GM12865 (cell line): ENCODE measurements at places on chromosomes 1 and 21.

- DNase-seq: no peak
These were observed 165.8 kb upstream of the C1orf105 start for GRCh38 chr1:172254521-172255222.

GRCh38 chr1:154818911-154819310 lies 51.2 kb downstream of the KCNN3 start:
- no peak for DNase-seq

DNA sequence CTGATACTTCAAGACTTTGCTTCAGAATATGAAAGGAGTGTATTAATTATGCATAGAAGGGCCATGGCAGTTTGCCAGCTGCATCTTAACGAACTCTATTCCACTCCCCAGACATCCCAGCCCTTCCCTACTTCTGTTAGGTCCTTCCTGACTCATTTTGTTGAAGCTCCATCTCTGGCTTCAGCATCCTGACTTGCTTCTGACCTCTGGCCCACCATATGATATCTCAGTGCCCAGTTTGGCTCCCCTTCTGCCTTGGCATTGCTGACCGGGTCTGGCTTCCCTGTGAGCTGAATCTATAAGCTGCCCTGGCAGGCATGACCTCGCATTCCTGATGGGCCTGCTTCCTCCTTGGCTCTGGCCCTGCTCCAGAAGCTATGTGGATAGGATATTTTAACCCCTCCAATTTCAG lies 27.6 kb upstream of the ARHGAP29 start:
- DNase-seq: no peak

GRCh38 chr1:224123136-224123535 lies 9.2 kb downstream of the FBXO28 start:
- no peak for DNase-seq

- DNase-seq: peak; percentile 85
These were observed 16.6 kb upstream of the ZSCAN20 start for GRCh38 chr1:33455539-33456501.

DNA sequence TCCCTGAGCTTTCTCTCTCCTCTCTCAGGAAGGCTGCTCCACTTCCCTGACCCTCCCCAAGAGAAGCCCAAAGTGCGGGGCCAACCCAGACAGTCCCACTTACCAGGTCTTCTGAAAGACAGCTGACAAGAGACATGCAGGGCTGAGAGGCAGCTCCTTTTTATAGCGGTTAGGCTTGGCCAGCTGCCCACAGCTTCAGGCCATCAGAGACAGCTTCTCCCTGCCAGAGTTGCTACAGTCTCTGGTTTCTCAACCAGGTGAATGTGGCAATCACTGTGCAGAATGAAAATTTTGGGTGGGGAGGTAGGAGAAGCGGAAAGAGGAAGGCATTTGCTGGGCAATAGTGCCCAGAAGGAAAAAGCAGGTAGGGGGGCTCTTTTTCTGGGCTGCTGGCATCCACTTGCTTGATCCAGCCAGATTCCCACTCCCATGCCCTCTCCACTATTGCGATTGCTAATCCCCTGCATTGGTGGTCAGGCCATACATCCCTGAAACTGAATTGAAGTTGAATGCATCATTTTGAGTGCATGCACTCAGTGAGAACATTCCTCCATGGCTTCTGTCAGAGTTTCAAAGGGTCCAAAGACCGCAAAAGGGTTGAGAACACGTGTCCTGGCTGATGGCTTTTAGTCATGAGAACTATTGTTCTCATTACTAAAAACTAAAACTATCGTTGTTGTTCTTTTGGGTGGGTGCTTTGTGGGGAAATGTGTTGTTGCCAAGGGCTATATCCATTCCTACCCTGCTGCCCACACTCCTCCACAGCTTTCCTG lies at the start of gene S100A8:
S100A8 (minus strand) TSS at position 136 of the 773 bp plus-strand sequence. CDS start 538 bp downstream, outside the sequence.
- DNase-seq: no peak

DNA sequence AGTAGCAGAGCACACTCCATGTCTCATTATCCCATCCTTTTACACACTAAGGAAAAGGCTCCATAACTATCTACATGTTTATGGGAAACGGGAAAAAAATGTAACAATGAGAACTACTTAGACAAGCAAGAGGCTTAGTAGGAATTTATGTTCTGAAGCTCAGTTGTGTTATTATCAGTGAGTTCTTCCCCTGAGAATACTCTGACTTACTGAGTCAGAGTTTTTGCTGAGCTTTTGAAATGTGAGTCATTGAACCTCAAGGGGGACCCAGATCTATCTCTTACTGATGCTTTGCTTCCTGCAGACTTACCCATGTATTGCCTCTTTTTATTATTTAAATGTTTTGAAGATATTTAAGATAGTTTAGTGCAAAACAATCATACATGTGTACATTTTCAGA lies 20.1 kb downstream of the CFHR5 start:
- DNase-seq: no peak

DNA sequence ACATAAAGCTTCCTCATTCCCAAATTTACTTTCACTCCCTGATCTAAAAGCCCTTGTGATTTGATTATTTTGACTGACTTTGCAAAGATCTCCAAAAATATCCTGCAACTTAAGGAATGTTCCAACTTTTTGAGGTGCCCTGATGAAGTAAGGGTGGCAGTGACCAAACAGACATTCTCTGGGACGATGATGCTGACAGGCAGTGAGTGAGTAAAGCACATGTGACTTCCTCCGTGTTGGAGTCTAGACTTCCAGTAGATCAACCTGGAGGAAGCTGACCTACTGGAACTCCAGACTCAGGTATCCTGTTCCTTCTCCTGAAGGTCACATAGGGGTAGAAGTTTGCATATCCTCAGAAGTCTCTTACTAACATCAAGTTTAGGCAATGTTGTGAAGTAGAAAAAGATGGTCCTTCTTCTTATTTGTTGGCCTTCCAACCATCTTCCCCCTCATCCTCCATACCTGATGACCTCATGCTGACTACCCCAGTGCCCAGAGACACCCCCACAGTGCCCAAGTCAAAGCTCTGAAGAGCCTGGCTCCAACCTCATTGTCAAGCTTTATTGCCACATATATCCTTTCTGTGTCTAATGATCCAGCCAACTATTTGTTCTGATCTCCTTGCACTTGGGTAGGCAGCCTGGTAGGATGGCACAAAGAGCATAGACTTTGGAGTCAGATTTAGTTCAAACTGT lies 16.0 kb downstream of the TNFSF4 start:
- no peak for DNase-seq

GRCh38 chr1:200037904-200038303 lies 10.4 kb downstream of the NR5A2 start:
- DNase-seq: no peak

DNA sequence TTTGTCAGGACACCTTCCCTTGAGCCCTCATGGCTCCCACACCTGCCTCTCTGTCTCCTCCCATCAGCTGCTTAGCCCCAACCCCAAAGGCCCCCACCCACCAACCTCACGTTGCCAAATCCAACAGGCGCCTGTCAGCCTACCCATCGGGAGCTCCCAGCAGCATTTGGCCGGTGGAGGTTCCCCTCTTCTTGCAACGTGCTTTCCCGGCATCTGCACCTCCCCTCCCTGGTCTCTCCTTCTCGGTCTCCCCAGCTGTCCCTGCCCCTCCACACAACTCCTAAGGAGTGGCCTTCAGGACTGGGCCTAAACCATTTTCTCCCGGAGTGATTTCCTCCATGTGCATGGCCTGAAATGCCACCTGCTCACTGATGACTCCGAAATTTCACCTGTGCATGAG lies 71.9 kb downstream of the KLHDC7A start:
- no peak for DNase-seq
